ENCODE measurements at places on chromosomes 6 and 20.
A peak's percentile ranks its signal among the peaks of the same experiment; 100 is the strongest.

- DNase-seq = no peak
These were observed 8.4 kb downstream of the FOXS1 start for GRCh38 chr20:31836853-31837608.

- no peak for DNase-seq
These were observed 7.1 kb upstream of the DDO start for GRCh38 chr6:110422444-110422822.

- DNase-seq = no peak
These were observed 519.4 kb upstream of the ZNF337 start for GRCh38 chr20:26216025-26216424.

DNA sequence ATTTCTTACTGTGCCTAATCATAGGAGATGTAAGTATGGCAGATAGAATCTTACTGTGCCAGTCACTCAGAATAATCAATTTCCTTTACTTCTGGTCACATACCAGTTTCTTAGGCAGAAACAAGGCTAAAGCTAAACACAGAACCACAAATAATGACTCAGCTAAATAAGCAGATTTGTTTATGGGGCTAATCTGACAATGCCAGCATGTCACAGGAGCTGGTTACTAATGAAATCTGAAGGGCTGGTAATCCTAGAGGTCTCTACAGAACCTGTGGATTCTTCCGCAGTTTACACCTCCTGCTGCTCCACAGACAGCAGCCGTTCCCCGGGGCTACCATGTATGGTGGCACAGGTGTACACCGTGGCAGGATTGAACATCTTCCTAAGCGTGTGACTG, 80.8 kb downstream of the LYRM4 start:
- DNase-seq = no peak

- DNase-seq = no peak
These were observed 23.1 kb upstream of the ZMYND8 start for GRCh38 chr20:47379433-47380150.

GRCh38 chr6:166112580-166112979, 55.1 kb downstream of the TBXT start:
- no peak for DNase-seq

GRCh38 chr20:59434960-59435359, 134.5 kb downstream of the EDN3 start:
- DNase-seq = no peak

GRCh38 chr20:18587665-18588573, at the start of gene DTD1:
TSS of gene DTD1 (plus strand) at chr20:18588054. CDS start at chr20:18588073, 19 bp downstream.
- DNase-seq = peak; percentile 48

- DNase-seq = no peak
These were observed 140.5 kb downstream of the FNDC1 start for GRCh38 chr6:159309723-159310122.

DNA sequence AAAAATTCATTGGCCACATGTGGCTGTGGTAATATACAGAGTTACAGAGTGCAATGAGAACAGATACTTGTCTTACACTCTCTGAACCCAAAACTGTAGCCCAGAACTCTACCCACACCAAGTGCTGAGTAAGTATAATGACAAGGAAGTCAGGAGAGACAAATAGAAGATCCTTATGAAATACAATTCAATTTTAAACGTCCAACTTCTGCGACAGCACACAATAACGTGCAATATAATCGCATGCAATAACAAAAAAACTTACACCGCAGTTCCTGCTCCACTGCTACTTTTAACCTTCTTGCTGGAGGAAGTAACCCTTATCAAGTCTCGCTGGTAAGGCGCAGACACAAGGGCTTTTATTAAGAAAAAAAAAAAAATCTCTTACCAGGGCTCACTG, 881 bp downstream of the SFT2D1 start:
- DNase-seq = no peak
